SK-N-SH (cell line): ENCODE measurements at places on chromosomes 13 and 19.

GRCh38 chr19:17323964-17324332 is 10.7 kb downstream of the ANO8 start:
- DNase-seq: no peak

GRCh38 chr13:56314765-56315164 is 826.0 kb upstream of the PRR20A start:
- no peak for DNase-seq

DNA sequence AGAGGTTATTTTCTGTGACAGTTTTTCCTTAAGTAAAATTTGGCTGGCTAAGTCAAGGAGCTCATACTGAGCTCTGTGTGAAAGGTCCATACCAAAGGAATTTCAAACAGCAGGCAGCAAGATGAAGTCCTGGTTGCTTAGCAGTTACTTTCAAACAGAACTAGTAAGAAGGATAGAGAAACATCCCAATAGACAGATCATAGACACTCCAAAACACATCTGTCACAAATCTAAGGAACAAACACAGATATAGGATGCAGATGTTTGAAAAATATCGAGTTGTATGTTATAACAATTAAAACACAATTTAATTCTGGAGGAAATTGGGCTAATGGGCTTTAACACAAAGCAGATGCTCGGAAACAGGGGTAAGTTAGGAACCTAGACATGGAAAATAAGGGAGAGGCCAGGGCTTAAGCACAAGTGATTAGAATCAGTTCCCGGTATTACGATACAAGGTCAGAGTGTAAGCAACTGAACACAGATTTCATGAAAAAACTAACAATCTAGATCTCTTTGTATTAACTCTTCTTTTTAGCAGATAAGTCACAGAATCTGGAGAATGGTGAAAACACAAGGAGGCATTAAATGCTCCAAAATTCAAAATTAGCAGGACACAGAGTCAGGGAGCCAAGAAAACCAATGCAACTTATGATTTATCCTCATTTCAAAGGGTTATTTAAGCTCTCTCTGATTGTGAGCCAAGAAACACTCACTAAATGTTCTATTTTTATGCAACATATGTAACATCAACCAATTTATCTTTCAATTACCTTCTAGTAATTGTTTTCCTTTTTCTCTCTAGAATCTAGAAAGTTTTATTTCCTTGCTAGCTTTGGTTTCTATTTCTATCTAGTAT is 1992.9 kb upstream of the PCDH20 start:
- DNase-seq: peak; percentile 44

GRCh38 chr19:50231821-50232220 is 28.4 kb downstream of the MYH14 start:
- no peak for DNase-seq

DNA sequence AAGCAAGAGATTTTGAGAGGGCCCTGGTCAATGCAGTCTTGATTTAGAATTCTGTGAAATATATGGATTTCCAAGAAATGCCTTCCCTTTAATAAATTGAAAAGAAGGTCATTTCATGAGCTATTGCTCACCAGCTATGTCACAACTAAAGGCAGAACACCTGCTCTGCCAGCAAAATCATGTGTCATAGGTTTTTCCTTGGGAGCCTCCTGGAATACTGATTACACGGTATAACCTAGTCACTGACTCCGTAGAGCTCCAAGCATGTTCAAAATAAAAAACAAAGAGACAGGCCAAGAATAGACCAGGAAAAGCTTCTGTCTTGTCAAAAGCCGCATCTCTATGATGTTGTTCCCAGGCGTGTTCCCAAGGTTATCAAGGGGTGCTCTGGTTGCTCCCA is 45.5 kb downstream of the HSPH1 start:
- no peak for DNase-seq

DNA sequence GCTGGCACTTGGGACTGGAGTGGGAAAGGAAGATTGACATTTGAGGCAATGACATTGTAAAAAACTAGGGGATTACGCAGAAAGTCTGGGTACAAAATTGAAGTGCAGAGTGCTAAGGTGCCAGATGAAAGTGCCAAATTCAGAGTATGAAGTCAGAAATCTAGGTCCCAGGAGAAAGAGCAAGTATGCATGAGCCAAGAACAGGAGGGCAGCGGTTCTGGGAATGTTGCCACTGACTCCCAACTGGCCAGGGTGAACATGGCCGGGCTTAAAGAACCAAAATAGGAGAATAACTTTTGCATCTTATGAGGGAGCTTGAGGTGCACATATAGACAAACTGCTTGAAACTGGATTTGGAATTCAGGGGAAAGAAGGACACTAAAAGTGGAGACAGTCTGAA is 495.8 kb upstream of the KLF12 start:
- no peak for DNase-seq

DNA sequence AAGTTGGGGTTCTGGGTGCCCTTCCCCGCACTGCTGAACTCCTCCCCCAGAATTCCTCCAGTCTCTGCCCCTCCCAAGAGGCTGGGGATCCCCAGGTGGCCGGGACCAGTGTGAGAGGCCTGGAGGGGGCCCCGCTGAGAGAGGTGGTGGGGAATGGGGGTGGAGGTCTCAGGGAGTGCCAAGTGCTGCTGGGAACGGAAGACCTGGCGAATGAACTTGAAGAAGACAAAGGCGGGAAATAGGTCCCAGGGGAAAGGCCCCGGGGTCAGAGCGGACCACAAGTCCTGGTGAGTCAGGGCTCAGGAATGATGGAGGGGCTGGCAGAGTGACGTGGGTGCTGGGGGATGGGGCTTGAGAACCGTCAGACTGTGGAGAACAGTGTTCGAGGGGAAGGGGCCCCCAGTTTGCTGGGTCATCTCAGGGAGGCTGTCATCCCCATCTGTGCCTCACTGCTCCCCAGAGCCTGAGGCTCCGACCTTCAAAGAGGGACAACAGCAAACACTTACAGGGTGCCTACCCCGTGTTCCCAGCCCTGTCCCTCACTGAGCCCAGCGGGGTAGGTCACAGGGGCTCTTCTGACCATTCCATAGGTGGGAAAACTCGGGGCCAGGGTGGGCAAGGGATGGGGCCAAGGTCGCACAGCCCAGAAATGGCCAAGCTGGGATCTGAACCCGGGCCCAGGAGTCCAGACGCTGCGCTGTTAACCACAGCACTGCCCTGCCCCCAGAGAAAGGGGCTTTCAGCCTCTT is 16.0 kb upstream of the SEMA6B start:
- peak; percentile 58 for DNase-seq

DNA sequence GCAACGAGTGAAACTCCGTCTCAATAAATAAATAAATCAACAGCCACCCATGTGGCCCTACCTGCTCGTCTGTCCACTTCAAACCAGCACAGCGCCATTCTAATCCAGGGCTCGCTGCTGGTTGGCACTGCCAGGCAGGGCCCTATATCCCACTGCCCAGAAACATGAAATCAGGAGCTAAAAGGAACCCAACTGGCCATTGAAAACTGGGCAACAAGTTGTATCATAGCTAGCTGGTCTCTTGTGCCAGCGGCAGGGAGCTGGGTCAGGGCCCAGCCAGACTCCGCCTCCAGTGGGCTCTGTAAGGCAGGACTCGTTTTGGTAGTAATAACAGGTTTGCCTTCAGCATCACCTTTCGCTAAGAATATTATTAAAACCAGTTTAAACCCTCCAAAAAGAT is 39.3 kb downstream of the GGACT start:
- DNase-seq: no peak
